ENCODE measurements at places on chromosomes 2 and 18.
A peak's percentile ranks its signal among the peaks of the same experiment; 100 is the strongest.

- no peak for DNase-seq
Observed at GRCh38 chr18:49139766-49140165, 189.0 kb upstream of the SMAD7 start.

GRCh38 chr2:17133052-17133671 lies 385.1 kb downstream of the RAD51AP2 start:
- no peak for DNase-seq

GRCh38 chr18:75076286-75076685 lies 132.7 kb downstream of the PTGR3 start:
- no peak for DNase-seq

GRCh38 chr2:200042944-200043343 lies 87.6 kb downstream of the MAIP1 start:
- DNase-seq, result no peak

DNA sequence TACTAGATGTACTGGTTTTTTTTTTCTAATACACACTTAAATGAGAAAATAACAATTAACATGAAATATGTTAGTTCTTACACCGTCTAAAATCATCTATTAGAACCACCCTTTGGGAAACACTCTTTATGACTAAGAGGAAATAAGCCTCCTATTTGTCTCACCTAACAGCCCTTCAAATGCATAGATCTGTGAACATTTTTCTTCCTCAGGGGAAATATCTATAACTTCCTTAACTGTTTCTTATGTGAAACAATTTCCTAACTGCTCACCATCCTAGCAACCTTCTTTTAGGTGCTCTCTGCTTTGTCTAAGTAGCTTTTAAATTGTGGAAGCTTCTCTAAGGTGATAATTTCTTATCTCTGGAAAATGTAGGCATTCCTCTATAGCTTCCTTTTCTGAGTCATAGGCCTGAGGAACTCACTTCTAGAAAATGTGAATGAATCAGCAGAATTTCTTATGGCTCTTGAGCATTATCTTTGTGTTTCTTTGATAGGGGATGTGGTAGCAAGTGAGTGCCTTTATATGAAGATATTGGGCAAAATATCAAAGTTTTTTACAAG lies 56.1 kb downstream of the CNTNAP5 start:
- no peak for DNase-seq

DNA sequence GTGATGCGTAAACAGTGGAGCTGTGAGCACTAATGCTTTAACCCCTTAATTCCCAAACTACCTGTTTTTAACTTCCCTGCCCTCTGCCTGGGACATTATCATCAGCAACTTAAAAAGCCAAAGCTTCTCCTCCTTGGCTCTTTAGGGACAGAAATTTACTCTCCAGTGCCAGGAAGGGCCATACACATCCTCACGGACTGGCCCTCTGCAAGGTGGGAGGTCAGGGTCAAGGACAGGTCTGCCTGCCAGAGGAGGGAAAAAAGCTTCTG lies 21.5 kb downstream of the KCTD1 start:
- no peak for DNase-seq

GRCh38 chr2:65957886-65958285 lies 477.0 kb upstream of the MEIS1 start:
- DNase-seq, result no peak

- DNase-seq, result no peak
Observed at GRCh38 chr2:216549926-216550690, 51.5 kb downstream of the RPL37A start.

- DNase-seq, result no peak
Observed at GRCh38 chr2:164624316-164624715, 3.0 kb upstream of the GRB14 start.

GRCh38 chr2:120177001-120177621 lies 46.1 kb downstream of the TMEM185B start:
- DNase-seq, result peak; percentile 67

DNA sequence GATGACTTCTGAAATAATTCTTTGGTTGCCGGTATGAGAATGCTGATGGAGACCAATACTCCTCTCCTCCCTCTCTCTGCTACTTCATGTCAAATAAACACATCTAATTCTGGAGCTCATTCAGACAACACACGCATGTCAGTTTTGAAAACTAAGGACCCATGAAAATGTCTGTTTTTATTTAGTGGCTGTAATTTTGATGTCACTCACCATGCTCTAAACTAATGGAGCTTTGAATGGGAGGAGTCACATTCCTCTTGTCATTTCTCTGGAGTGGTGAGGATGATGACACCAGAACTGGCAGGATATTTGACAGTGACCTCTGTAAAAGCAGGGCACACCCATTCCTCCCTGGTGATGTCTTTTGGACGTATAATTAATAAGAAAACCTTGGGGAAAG lies 163.0 kb downstream of the PHLPP1 start:
- no peak for DNase-seq

GRCh38 chr2:233912691-233913423 lies 4.3 kb upstream of the TRPM8 start:
- DNase-seq, result peak; percentile 5

DNA sequence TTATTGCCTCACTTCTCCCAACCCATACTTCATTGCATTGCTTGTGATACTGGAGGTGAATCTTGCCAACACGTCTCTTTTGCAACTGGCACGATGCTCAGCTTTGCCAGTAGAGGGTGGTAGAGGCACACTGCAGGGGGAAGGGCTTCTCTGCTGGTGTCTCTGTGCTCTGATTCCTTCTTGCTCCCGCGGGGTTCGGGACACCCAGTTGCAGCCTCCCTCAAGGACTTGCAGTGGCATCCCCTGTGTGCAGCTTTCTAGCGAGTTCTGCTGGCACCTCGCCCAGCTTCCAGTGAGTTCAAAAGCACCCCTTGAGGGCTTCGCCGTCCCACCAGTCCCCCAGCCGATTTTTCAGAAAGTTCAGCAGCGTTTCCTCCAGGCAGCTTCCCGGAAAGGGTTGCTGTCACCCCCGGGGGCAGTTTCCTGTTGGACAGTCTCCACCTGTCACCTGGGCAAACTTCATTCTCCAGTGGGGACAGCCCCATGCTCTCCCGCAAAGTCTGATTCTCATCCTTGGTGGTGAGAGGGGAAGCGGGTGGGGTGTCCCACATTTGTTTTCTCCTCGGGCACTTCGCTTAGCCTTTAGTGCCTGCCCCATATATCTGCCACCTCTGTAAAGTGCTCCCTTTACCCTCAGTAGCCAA lies 35.4 kb upstream of the EN1 start:
- peak; percentile 26 for DNase-seq

GRCh38 chr2:142834021-142834420 lies 43.4 kb upstream of the KYNU start:
- no peak for DNase-seq

DNA sequence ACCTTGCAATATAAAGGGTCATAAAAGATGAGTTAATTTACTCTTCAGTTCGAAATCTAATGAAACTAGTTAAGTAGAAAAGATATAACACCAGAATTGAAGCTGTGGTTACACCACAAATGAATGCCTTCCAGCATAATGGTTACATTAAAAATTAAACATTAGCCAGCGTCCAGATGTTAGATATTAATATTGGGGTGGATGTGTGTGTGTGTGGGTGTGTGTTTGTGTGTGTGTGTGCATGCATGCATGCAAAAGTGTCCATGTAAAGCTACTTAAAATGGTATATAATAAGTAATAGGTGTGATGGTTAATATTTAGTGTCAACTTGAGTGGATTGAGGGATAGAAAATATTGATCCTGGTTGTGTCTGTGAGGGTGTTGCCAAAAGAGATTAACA lies 170.4 kb upstream of the FN1 start:
- no peak for DNase-seq

DNA sequence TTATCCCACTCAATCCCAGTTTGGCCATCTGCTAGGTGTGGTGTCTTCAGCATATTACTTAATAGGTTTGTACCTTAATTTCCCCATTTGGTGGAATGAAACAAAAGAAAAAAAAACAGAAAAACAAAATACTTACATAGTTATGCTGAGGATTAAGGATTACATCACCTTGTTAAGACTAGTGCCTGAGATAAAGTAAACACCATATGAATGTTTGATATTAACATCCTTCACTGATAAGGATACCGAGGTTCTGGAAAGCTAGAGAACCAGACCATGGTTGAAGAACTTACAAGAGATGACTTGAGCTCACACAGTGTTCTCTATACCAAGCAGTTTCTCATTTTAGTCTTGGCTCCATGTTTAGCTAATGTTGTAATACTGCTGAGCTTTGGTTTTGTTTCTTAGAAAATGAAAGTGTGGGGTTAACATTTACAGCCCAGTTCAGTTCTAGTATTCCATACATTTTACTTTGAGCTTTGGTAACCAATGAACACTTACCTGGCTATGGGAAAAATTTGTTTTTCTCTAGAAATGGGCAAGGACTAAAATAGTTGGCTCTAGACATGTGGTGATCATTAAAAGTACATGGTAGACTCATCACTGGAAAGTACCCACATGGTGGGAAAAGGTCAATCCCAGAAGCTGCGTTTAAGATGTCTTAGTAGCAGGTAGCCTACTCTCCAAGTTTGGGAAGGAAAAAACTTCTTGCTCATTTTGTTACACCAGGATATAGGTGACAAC lies 5.8 kb upstream of the GPD2 start:
- DNase-seq, result no peak

GRCh38 chr18:27599202-27599829 lies 414.2 kb upstream of the CHST9 start:
- DNase-seq, result peak; percentile 11

DNA sequence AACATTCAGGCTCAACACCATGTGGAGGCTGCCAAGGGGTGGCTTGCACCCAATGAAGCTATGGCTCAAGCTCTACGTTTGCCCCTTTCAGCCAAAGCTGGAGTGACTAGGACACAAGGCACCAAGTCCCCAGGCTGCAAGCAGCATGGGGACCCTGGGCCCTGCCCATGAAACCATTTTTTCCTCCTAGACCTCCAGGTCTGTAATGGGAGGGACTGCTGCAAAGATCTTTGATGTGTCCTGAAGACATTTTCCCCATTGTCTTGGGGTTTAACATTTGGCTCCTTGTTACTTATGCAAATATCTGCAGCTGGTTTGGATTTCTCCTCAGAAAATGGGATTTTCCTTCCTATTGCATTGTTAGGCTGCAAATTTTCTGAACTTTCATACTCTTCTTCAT lies 51.0 kb downstream of the PDE1A start:
- DNase-seq, result no peak

- DNase-seq, result no peak
Observed at GRCh38 chr2:205055251-205055650, 510.0 kb downstream of the PARD3B start.

GRCh38 chr18:25915907-25916306 lies 174.5 kb downstream of the SS18 start:
- DNase-seq, result no peak

GRCh38 chr2:49178656-49179055 lies 24.3 kb upstream of the FSHR start:
- no peak for DNase-seq

DNA sequence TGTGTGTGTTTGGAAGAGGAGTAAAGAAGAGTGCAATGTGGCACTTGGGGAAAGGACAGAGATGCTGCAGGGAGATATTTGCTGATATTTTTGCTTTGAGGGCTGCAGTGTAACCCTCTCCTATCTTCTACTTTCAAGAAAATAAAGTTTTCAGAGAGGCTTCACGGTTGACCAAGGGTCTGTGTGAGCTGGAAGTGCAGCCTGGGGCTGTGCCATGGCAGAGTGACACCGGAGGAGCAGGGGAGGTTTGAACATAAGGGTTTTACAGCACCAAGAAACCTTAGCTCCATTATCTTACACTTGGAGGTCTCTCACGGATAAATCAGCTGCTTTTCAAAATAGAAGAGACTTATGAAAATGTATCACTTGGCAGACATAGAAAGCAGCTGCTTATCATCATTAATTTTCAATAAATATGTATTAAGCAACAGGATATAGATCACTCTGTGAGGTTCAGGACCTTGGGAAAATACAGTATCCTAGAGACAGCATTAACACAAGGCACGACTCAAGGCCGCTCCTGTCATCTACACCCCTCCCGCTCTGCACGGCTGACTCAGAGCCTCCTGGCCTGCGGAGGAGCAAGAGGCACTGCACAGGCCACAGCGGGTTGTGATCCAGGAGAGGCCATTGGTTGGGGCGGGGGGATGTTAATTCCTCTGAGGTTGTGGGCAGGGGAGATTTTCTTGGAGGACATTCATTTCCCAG lies 127.8 kb downstream of the COPS8 start:
- DNase-seq, result no peak

DNA sequence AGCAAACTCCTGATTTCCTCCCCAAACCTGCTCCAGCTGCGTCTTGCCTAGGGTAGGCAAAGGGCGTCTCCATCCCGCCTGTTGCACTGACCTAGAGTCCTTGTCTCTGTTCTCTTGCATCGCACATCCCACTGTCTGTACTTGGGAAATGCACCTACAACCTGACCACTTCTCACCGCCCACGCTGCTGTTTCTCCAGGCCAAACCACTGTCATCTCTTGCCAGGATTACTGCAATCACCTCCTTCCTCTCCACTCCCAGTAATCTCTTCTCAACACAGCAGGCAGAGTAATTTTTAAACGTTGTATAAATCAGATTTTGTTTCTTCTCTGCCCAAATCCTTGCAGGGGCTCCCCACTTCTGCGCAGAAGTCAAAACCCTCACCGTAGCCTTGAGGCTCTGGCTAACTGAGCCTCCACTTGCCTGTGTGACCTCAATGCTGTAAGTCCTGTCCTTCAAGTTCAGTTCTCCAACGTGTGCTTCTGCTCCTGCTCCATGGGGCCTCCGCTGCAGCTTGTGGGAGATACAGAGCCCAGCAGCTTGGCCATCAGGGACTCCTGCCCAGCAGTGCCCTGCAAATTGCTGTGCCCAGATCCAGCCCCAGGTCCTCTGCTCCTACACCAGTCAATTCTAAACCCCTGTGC lies 27.7 kb upstream of the SEMA4C start:
- DNase-seq, result no peak

DNA sequence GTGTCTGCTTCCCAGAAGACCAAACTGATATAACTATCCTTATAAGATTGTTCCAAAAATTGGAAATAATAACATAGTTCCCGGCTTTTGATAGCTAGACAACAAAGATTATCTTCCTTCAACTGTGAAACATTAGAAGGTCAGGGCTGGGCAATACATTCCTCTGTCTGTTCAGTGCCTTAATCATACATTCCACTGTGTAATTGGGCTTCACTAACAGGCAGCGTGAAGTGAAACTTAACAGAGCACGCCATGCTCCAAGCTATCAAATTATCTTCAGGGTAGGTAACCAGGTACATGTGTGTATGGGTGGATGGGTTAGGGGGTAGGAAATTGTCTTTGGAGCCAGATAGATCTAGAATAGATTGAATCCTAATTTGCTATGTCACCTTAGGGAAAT lies 23.5 kb upstream of the ARL5A start:
- DNase-seq, result no peak

- DNase-seq, result no peak
Observed at GRCh38 chr2:149112713-149113112, 74.2 kb downstream of the LYPD6B start.

DNA sequence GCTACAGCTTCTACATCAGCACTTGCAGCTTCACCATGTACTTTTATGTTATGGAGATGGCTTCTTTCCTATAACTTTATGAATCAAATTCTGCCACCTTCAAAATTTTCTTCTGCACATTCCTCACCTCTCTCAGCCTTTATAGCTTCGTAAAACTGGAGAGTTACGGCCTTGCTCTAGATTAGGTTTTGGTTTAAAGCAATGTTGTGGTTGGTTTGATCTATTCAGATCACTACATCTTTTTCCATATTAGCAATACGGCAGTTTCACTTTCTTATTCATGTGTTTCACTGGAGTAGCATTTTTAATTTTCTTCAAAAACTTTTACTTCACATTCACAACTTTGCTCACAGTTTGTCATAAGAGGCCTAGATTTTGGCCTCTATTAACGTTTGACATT lies 242.9 kb upstream of the GYPC start:
- DNase-seq, result no peak
